ENCODE measurements at places on chromosomes 6 and 20. TPM values are rescaled to one million over a fixed set of nuclear protein-coding genes. Genes with fewer than 3 reads are reported as not detected.

Gene ALDH8A1
- 0.86 TPM for total RNA-seq

Gene MOG
- total RNA-seq: not detected

Gene PLEKHG1
- 20.4 TPM for total RNA-seq

Gene LY6G6D
- total RNA-seq: not detected

GRCh38 chr20:41617059-41617901 lies 897 bp downstream of the CHD6 start:
- H3K4me3 ChIP-seq: peak overlapping the region; percentile 75
- H3K27me3 ChIP-seq: no peaks in the 10 kb centered on the region
- H3K36me3 ChIP-seq: no peaks in the 10 kb centered on the region
- H3K4me1 ChIP-seq: peaks cover 23% of the 10 kb centered on the region
- peak; percentile 59 for DNase-seq

DNA sequence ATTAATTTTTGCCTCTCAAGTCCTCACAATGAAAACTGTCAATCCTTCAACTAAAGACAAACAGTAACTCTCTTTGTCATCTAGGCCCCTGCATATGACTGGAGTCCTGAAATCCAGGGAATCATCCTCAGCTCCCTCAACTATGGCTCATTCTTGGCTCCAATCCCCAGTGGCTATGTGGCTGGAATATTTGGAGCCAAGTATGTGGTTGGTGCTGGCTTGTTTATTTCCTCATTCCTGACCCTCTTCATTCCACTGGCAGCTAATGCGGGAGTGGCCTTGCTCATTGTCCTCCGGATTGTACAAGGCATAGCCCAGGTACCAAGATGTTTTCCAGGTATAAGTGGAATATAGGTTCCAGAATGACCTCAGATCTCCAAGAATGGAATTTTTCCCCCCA lies 15.4 kb downstream of the SLC17A4 start:
- no peak overlapping the region for H3K4me3 ChIP-seq
- no peak overlapping the region for H3K27ac ChIP-seq

DNA sequence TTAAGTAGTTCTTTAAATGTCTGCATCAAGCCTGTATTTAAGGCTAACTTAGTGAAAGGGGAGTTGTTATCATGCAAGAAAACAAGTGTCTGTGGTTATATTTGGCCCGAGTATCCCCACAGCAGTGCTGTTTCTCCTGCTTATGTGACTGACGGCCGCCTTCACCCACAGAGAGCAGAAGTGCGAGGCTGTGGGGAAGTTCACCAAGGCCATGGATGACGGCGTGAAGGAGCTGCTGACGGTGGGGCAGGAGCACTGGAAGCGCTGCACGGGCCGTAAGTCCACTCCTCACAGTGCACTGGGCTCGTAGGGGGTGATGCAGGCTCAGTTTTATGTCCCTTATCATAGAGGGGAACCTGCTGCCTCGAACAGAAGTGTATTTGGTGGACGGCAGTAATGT lies 53.2 kb upstream of the SYNJ2 start:
- H3K36me3 ChIP-seq: peaks cover 77% of the 10 kb centered on the region
- no peak overlapping the region for H3K27ac ChIP-seq
- no peak for DNase-seq
- no peaks in the 10 kb centered on the region for H3K27me3 ChIP-seq
- no peaks in the 10 kb centered on the region for H3K4me1 ChIP-seq

DNA sequence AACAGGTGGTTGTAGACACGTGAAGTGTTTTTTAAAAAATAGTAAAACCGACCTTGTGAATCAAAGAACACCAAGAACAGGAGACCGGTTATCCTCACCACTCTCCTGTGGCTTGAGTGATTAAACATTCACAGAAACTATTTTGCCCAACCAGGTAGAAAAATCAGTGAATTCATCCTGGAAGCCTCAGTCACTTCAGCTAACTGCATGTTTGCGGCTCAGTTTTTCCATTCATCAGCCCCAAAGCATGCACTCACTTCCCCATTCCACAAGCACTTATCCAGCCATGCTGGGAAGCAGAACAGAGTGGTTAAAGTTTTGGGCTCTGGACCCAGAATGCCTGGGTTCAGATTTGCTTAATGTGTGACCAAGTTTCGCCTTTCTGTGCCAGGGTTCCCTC lies 2.4 kb downstream of the LRRN4 start:
- H3K36me3 ChIP-seq: no peaks in the 10 kb centered on the region
- DNase-seq: no peak
- H3K27ac ChIP-seq: peak overlapping the region; percentile 68
- H3K27me3 ChIP-seq: peaks cover 23% of the 10 kb centered on the region
- H3K4me3 ChIP-seq: peak overlapping the region; percentile 54

- no peak overlapping the region for H3K4me3 ChIP-seq
- H3K36me3 ChIP-seq: no peaks in the 10 kb centered on the region
- no peaks in the 10 kb centered on the region for H3K27me3 ChIP-seq
- DNase-seq: no peak
- H3K27ac ChIP-seq: no peak overlapping the region
These were observed 169.9 kb upstream of the HDDC2 start for GRCh38 chr6:125471667-125472066.

GRCh38 chr6:44563397-44563796 lies 175.9 kb downstream of the CDC5L start:
- no peaks in the 10 kb centered on the region for H3K36me3 ChIP-seq
- no peak for DNase-seq
- no peak overlapping the region for H3K4me3 ChIP-seq

DNA sequence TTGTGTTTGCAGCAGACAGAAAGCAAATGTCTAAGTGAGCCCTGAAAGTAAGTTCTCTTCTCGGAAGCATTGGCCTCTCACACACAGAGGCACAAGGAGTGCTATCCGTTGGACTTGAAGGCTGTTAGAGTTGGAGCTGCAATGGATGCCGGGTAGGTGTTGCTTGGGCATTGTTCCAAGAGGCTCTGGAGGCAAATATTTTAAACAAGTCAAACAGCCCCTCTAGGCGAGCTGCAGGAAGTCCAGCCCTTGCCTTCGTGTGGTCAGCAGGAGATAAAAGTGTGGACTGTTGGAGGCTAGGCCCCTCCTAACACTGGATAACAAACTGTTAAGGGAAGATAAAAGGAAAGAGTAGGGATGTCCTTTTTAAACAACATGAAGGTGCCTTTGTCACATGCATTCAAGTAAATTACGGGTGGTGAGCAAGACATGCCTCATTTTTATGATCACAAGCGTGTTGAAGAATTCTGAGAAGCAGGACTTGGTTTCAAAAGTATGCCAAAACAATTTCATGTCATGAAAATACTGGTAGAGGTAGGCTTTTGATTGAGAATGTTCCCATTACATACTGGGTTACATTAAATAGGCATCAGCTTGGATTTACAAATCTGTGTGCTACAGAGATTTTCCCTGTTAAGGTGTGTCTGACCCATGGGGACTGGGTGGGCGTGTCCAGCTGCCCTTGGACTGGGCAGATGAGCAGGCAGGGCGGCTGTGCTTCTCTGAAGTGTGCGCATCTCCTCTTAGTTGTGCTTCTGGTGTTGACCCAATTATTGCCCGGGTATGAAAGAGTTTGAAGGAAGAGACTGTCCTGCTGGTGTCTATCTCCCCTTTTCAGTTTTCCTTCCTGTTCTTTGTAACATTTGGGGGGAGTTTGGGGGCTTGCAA lies 57.5 kb downstream of the RREB1 start:
- no peak overlapping the region for H3K4me3 ChIP-seq
- H3K4me1 ChIP-seq: peaks cover 95% of the 10 kb centered on the region
- H3K27ac ChIP-seq: peak overlapping the region; percentile 43
- no peaks in the 10 kb centered on the region for H3K27me3 ChIP-seq

GRCh38 chr6:108699290-108700041 lies 138.7 kb downstream of the FOXO3 start:
- no peak for DNase-seq
- H3K4me3 ChIP-seq: no peak overlapping the region
- H3K4me1 ChIP-seq: peaks cover 8% of the 10 kb centered on the region

- DNase-seq: no peak
- no peaks in the 10 kb centered on the region for H3K4me1 ChIP-seq
- H3K4me3 ChIP-seq: no peak overlapping the region
- peak overlapping the region; percentile 4 for H3K27ac ChIP-seq
These were observed 29.2 kb downstream of the SGK1 start for GRCh38 chr6:134288538-134289203.

- H3K4me1 ChIP-seq: peaks cover 7% of the 10 kb centered on the region
- no peaks in the 10 kb centered on the region for H3K36me3 ChIP-seq
These were observed 320.6 kb downstream of the QKI start for GRCh38 chr6:163735076-163735475.

DNA sequence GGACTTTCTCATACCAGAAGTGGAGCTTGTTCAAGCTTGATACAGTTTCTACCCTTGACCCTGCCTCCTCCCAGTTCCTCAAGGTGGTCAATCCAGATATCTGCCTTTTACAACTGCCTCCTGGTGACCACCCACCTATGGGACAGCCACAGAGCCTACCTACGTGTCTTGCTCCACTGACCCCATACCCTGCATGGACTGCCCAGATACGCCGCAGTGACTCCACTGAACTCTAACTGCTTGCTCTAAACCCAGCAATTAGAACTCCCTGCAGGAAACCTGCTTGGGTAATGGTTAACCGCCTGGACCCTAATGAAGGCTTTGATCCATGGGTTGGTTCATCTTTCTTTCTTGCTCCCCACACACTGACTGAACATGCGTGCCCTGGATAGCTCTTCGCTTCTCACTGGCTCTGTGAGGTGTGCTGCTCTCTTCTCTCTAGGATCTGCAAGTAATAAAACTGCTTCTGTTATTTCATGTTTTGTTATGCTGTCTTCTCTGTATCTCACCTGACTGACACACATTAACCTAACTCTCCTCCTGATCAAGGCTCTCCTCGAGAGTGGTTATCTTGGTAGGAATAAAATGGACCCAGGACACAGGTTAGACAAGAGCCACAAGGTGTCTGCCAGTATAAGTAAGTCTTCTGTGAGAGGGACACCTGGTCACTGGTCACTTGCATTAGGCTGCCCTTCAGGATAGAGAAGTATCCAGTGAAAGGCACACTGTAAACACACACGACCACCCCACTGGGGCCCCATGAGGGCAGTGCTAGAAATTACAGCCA lies 79.2 kb downstream of the CHD6 start:
- no peaks in the 10 kb centered on the region for H3K4me1 ChIP-seq
- H3K4me3 ChIP-seq: no peak overlapping the region
- no peak for DNase-seq
- H3K36me3 ChIP-seq: peaks cover 7% of the 10 kb centered on the region

DNA sequence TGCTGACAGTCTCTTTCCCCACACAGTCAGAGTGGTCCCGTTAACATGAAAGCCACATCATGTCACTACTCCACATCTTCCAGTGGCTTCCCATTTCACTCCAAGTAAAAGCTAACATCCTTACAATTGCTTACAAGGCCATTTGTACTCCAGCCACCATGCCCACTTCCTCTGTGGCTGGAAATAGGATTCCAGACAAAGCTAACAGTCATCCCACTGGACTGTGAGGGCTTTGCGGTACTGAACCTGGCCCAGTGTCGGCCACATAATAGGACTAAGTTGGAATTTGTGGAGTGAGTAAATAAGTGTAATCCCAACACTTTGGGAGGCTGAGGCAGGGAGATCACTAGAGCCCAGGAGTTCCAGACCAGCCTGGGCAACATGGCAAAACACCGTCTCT lies 10.9 kb downstream of the CCM2L start:
- peaks cover 13% of the 10 kb centered on the region for H3K4me1 ChIP-seq
- DNase-seq: no peak
- H3K27ac ChIP-seq: no peak overlapping the region
- H3K36me3 ChIP-seq: peaks cover 8% of the 10 kb centered on the region
- no peak overlapping the region for H3K4me3 ChIP-seq

Measured in lower lobe of right lung (tissue), 2 donors.